Aorta (tissue), 5 donors: ENCODE measurements at places on chromosomes 16 and 17. TPM values are rescaled to one million over a fixed set of nuclear protein-coding genes. Genes with fewer than 3 reads are reported as not detected.

- no peak for DNase-seq
These were observed 18.7 kb downstream of the CES4A start for GRCh38 chr16:67006930-67007658.

Gene CCL17
- not detected for total RNA-seq

Gene SERPINF2
- total RNA-seq = 15.1 TPM

Gene CIBAR2
- 0.57 TPM for total RNA-seq

GRCh38 chr16:79127766-79128165, 472.8 kb downstream of the MAF start:
- no peak for DNase-seq

GRCh38 chr16:19291475-19291874, 5.9 kb downstream of the CLEC19A start:
- DNase-seq = no peak

- DNase-seq = peak; percentile 13
These were observed 72.1 kb downstream of the PDPK1 start for GRCh38 chr16:2609827-2610470.

Gene MRPL58
- 16.6 TPM for total RNA-seq

Gene ZNF287
- total RNA-seq = 5.5 TPM

Gene TENT4B
- 13.2 TPM for total RNA-seq
